ENCODE measurements at places on chromosomes 6 and 20.

DNA sequence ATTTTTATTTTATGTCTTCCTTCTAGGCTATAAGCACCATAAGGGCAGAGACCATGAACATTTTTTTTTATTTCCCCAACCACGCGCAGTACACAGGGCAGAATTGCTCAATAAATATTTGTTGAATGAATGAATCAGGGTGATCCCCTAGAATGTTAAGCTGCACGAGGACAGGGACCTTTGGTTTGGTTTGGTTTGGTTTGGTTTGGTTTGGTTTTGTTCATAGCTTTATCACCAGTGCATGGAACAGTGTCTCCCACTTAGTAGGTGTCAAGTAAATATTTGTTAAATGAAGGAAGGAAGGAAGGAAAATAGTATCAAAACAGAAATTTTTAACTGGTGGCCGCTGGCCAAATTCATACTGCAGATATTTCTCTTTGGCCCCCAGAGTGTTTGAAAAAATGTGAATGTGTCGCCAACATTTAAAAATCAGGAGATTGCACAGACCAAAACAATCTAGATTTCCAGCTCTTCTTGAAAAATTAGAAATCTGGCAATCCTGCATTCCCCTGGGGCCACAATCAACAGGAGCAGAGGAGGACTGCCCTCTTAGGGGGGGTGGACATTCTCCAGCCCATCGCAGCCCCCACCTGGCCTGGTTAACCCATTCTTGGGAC is 205.3 kb downstream of the EYA2 start:
- DNase-seq: no peak

GRCh38 chr6:94269256-94269655 is 849.9 kb upstream of the EPHA7 start:
- no peak for DNase-seq

- no peak for DNase-seq
These were observed 32.5 kb downstream of the POFUT1 start for GRCh38 chr20:32240205-32240604.

- no peak for DNase-seq
These were observed 239.2 kb upstream of the TAB2 start for GRCh38 chr6:149078211-149078782.

DNA sequence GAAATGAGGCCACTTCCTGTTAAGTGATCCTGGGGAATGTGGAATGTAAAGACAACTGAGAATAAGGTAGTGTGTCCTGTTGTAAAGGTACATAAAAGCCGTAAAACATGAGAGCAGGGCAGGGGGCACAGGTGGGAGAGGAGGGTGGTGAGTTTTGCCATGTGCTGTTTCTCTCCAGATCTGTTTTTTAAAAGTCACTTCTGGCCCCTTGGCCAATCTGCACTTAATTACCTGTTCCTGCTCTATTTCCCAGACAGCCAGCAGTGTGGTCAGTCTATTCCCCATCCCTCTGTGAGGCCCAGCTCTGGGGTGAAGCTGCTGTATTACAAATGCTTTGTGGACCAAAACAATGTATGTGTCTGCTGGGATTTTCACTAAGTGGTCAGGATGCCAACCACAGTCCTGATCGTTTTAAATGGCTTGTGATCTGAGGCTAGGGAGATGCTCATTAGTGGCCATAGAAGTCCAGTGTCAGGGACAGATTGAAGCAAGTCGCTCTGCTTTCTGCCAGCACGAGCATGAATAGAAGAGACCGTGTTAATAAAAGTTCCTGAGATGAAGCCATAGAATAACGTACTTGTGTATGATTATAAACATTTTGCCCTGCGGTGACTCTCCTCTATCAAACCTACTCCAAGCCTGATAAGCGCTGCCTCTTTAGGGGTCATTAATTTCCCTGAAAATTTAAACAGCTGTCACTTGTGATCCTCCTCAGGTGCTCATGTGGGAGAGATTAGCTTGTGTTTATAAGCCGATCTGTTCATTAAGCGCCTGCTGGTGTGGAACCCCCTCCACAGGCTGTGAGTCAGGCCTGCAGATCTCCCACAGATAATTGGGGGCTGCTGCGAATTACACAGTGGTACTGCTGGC is 111.8 kb upstream of the CENPW start:
- DNase-seq: no peak

- no peak for DNase-seq
These were observed 34.0 kb downstream of the ZC3H12D start for GRCh38 chr6:149450679-149451375.

DNA sequence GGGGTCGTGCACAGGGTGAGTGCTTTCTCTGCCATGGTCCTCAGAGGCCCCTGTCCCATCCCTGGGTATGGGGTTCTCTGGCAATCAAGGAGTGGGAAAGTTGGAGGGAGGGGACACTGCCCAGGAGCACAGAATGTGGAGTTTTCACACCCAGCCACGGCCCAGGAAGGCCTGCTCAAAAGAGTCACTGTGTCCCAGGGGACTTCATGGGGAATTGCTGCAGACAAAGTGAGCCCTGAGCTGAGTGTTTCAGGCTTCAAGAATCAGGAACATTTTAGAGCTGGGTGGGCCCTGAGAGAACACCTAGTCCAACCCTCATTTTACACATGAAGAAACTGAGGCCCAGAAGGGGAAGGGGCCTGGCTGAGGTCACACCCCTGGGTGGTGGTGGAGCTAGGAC is 5.7 kb downstream of the MAPK13 start:
- DNase-seq: no peak

- DNase-seq: no peak
These were observed 84.7 kb downstream of the HDGFL1 start for GRCh38 chr6:22653980-22654610.

DNA sequence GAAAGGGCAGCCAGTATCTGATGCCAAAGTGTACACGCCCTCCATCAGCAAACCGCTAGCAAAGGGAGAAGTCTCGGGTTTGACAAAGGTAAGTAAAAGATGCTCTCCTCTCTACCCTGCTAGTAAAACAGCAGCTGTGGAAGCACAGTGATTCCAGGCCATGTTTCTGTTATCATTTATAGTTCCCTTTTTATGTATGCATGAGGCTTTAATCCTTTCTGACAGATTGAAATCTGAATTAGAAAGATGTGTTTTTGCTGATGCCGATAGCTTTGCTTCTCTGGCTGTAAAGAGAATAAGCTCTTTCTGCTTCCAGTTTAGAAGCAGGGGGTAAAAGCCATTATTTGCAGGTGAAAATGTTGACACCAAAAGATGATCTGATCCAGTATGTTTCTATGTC is 392.4 kb upstream of the SOX4 start:
- DNase-seq: no peak

- no peak for DNase-seq
These were observed 70.6 kb upstream of the E2F3 start for GRCh38 chr6:20331042-20331441.

- no peak for DNase-seq
These were observed 89.8 kb downstream of the MYB start for GRCh38 chr6:135270676-135271536.

GRCh38 chr20:5364136-5364821 is 47.5 kb upstream of the PROKR2 start:
- no peak for DNase-seq

DNA sequence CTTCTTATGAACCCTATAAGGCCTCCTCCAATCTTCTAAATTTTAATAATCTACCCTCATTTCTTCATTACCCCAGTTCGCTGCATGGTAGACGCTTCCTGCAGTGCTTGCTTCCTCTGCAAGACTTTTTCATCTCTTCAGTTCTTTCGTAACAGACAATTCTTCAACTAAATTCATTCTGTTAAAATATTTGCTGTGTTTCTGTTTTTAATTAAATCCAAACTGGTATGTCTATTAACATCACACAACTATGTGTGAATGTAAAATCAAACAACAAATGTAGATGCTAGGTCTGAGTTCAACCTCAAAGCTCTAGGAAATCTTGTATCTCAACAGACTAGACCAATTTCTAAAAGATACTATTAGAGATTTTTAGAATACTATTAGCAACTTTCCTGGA is 199.3 kb downstream of the RNGTT start:
- DNase-seq: no peak

DNA sequence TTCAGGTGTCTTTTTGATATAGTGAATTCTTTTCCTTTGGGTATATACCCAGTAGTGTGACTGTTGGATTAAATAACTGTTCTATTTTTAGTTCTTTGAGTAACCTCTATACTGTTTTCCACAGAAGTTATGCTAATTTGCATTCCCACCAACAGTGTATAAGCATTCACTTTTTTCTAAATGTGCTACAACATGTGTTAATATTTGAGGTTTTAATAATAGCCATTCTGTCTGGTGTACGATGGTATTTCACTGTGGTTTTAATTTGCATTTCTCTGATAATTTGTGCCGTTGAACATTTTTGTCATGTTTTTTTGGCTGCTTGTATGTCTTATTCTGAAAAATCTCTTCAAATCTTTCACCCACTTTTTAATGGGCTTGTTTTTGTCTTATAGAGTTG is 563.5 kb downstream of the GRIK2 start:
- DNase-seq: no peak

DNA sequence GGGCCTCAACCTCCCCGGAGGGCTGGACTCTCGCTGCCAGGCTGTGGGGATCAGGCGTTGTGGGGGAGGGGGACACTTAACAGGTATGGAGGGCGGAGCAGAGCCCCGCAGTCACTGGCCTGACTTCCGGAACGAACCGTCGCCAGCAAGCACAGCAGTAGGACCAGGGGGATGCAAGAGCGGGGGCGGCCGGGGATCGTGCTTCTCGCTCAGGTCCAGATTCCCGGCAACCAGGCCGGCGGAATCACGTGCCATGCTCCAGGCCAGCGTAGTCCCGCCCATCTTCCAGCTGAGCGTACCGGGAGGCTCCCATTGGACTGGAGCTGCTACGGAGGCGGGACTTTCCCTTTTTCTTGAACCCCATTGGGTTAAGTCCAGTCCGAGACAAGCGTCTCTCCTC is 10.0 kb upstream of the POU5F1 start:
- no peak for DNase-seq

DNA sequence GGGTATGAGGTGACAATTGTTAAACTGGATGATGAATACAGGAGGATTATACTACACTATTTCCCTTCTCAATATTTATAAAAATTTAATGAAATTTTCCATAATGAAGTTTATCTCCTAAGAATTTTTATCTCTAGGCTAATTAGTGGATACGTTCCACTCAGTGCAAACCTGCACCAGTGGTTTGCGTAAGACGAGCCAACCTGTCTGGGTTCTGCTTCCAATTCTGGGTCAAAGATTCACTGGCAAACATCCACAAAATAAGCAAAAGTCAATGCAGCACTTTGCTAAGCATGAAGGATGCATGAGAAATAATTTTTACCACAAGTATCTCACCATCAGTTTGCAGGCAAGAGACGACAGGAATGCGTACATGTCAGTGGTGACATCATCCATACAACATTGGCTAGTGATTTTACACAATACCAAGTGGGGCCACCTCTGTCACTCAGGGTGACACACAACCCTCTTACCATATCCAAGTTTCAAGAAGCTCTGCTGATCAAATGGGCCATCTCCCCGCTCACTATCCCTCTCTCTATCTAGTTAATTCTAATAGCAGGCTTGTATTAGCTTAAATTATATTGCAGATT is 51.7 kb downstream of the FAM50B start:
- no peak for DNase-seq

DNA sequence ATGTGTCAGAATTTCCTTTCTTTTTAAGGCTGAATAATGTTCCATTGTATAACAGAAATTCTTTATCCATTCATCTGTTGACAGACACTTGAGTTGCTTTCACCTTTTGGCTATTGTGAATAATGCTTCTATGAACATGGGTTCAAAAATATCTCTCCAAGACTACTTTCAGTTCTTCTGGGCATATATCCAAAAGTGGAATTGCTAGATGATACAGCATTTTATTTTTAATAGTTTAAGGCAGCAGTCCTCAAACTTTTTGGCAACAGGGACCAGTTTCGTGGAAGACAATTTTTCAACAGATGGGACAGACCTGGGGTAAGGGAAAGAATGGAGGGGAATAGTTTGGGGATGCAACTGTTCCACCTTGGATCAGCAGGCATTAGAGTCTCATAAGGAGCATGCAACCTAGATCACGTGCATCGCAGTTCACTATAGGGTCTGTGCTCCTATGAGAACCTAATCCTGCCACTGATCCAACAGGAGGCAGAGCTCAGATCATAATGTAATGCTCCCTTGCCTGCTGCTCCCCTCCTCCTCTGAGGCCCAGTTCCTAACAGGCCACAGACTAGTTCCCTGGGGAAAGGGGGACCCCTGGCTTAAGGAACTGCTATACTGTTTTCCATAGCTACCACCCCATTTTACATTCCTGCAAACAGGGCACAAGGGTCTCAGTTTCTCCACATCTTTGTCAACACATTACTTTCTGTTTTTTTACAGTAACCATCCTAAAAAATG is 239.9 kb upstream of the RNF217 start:
- no peak for DNase-seq

- DNase-seq: no peak
These were observed 13.3 kb downstream of the RALGAPA2 start for GRCh38 chr20:20699144-20699543.

- no peak for DNase-seq
These were observed 62.2 kb upstream of the IMPG1 start for GRCh38 chr6:76134651-76135050.

- no peak for DNase-seq
These were observed 721.3 kb downstream of the EYS start for GRCh38 chr6:64985726-64986125.

DNA sequence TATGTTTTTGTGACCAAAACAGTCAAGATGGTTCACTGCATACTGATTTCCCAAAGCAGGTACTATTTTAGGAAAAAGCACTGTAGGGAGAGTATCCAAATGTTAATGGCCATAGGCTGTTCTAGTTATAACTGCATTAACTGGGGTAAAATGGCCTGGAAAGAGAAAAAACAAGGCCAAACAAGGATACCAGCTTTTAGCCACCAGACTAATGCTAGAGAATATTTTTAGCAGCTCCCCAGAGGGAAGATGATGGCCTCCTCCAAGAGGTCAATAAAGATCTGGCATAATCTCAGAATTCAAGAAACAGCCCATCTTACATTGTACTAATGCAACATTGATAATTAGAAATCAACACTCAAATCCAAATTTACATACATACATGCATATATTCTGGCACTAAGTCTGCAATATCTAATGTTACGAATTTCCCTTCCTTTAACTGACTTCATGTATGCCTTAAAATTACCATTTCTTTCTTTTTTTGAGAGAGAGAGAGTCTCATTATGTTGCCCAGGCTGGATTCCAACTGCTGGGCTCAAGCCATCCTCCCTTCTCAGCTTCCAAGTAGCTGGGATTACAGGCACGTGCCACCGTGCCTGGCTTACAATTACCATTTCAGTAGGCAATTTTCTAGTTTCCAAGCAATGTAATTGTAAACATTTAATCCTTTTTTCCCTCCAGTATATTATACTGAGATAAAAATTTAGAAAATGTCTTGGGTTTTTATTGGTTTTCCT is 9.3 kb downstream of the COX7A2 start:
- no peak for DNase-seq

GRCh38 chr20:59002874-59003399 is 4.1 kb downstream of the CTSZ start:
- DNase-seq: no peak
